ENCODE measurements at places on chromosomes 3 and 15.

GRCh38 chr3:184821034-184821433 is 9.1 kb downstream of the VPS8 start:
- no peak for DNase-seq

GRCh38 chr3:146598535-146598934 is 6.6 kb downstream of the PLSCR5 start:
- DNase-seq, result no peak

- DNase-seq, result no peak
These were observed 9.4 kb downstream of the IGF1R start for GRCh38 chr15:98657721-98658120.

- no peak for DNase-seq
These were observed 471.3 kb upstream of the TPRG1 start for GRCh38 chr3:188700501-188700900.

GRCh38 chr3:194301730-194302129 is 49.4 kb downstream of the CPN2 start:
- DNase-seq, result no peak

GRCh38 chr15:28974142-28974541 is 88.4 kb downstream of the APBA2 start:
- DNase-seq, result no peak

DNA sequence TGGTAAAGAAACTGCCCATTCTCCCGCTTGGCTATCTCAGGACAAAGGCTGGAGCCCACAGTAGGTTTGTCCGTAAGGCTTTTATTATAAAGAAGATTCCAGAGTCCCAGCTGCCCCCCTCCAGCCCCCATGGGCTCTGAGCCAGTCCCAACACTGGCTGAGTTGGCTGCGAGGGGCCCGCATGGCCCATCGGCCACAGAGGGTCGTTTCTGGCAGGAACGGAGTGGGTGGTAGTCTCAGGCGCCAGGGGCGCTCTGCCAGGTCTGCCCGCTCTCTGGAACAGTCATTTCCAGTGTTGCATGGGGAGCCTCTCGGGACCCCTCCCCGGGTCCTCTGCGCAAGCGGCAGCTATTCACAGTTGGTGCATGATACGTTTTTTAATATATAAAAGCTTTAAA is 12.2 kb downstream of the H1-8 start:
- DNase-seq, result no peak

GRCh38 chr15:73991260-73991659 is 835 bp downstream of the STOML1 start:
- DNase-seq, result no peak

DNA sequence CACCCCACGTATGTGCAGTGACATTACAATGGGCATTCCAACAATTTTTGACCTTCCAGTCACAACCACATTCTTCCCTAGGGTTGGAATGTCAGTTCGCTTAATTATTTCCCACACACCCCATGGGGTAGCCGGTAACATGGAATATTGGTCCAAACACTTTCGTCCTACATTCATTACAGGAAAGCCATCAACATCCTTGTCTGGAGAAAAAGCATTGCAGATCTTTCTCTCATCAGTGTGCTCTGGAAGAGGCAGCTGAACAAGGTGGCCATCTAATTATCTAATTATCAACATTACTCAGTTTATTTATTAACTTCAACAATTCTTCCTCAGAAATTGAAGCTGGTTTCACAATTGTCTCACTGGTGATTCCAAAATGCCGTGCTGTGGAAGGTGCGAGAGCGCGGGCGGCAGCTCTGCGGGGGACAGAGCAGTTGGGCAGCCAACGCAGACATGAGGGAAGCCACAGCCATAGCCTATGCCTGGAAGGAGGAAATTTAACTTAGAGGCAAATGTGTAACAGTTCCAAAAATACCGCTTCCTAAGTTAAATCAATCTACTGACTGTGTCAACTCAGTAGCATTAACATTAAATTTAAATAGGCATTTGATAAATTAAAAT is 1158.9 kb upstream of the EPHA6 start:
- DNase-seq, result no peak

GRCh38 chr3:55584716-55585368 is 97.7 kb upstream of the WNT5A start:
- no peak for DNase-seq

DNA sequence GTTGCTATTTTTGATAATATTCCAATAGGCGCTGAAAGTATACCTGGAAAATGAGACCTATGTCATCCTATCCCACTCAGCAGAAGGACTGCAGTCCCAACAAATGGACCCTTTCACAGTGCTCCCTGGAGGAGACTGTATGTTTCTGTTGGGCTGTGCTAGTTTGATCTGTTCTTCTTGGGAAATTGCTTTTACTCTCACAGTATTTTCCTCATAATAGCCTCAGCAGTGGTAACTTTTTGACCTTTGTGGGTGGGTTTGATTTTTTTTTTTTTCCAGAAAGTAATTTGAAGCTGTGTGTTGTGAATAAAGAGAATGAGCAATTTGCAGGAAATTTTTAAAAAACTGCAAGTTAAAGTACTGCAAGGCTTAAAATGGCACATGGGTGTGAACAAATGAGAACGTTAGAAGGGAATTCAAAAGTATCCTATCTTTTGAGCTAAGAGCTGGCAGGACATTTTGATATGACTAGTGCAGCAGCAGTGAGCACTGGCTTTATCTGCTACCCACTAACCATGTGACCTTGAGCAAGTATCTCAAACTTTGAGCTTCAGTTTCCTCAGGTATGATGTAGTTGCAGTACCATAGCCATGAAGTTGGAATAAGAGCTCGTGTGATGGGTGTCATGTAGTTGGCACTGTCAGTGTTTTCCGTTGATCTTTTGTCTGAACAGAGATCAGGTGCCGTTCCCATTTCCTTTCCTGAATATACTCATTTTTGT is 118.4 kb downstream of the ATG7 start:
- DNase-seq, result no peak

DNA sequence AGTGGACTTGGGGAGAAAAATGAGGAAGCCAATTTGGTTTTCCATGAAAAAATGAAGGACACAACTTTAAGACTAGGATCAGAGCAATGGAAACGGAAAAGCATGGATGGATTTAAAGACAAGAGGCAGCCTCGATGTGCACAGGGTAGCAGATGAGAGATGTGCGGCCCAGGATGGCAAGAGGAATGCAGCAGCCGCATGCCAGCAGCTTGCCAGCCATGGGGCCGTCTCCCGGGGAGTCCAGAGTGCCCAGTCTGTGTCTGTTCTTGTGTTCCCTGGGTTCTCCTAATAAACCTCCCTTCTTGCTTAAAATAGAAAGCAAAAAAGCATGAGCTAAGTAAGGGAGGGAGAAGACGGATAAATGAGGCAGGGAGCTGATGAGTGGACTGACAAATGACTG is 68.0 kb upstream of the IQSEC1 start:
- DNase-seq, result no peak

GRCh38 chr3:130935761-130936492 is 42.0 kb downstream of the ATP2C1 start:
- no peak for DNase-seq

GRCh38 chr15:77058468-77058867 is 12.4 kb downstream of the TSPAN3 start:
- DNase-seq, result no peak

- no peak for DNase-seq
These were observed 62.9 kb downstream of the SH3GL3 start for GRCh38 chr15:83510001-83510400.

DNA sequence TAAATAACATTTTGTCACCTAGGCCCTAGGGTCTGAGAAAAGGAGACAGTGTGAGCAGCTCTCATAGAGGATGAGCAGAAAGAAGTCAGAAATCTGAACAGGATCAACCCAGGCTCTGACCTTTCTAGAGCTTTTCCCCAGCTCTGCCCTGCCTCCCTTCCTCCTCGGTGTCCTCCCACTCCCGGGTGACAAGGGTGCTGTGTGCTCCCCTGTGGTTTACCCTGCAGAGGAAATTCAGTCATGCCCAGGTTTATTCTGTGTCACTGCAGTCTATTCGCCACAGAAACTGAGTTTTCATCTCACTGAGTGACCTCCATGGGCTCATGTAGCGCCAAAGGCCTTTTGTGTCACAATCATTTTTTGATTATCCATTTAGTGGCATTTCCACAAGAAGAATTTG is 76.6 kb downstream of the IL12A start:
- no peak for DNase-seq

DNA sequence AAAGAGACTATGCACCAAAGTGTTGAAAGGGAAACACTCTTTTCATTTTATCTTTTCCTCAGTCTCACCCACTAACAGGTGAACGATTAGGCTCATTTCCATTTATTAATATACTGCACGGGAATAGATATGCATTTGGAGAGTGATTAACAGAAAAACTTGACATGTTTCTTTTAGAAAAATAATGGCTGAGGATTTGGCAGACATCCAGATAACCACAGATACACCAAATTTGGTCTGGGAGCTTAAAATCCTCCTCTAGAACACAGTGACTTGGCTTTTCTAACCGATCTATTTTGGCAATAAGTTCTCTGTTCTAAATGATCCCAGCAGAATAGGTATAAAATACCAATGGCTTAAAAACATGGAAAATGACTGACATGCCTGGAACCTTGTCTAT is 459.3 kb upstream of the SGO1 start:
- DNase-seq, result no peak

DNA sequence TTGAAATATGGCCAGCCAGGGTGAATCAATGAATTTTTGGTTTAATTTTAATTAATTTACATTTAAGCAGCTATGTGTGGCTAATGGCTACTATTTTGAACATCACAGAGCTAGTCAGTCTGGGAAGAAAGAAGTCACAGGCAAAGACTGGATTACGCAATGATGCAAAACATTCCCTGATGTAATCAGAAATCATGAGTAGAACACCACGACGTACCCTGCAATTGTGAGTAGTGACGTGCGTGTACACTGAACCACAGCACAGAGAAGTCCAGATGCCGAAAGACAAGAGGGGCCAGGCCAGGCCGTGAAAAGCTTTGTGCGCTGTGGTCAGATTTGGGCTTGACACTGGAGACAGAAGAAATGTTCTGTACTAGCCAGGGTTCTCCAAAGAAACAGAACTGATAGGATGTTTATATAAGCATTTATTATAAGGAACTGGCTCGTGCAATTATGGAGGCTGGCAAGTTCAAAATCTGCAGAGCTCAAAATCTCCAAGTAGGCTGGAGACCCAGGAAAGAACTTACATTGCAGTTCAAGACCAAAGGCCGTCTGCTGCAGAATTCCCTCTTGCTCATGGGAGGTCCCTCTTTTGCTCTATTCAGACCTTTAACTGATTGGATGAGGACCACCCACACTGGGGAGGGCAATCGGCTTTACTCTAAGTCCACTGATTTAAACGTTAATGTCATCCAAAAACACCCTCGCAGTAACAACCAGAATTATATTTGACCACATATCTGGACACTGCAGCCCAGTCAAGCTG is 44.6 kb downstream of the SH3BP5 start:
- no peak for DNase-seq

DNA sequence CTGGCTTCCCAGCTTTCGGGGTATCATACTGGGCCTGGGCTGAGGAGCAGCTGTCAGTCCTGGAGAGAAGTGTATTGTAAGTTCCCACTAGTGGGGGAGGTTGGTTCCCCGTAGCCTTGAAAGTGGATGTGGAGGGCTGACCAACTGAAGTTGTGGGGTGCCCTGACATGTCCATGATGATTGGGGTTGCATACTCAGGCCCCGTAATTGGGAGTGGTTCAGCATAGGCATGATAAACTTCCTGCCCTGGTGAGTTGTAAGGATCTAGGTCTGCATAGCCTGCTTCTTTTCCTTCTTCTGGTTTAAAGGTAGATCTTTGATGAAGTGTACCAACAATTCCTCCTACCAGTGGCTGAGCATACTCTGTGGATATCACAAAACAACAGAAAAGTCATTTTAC is 36.3 kb downstream of the ST3GAL6 start:
- DNase-seq, result no peak

DNA sequence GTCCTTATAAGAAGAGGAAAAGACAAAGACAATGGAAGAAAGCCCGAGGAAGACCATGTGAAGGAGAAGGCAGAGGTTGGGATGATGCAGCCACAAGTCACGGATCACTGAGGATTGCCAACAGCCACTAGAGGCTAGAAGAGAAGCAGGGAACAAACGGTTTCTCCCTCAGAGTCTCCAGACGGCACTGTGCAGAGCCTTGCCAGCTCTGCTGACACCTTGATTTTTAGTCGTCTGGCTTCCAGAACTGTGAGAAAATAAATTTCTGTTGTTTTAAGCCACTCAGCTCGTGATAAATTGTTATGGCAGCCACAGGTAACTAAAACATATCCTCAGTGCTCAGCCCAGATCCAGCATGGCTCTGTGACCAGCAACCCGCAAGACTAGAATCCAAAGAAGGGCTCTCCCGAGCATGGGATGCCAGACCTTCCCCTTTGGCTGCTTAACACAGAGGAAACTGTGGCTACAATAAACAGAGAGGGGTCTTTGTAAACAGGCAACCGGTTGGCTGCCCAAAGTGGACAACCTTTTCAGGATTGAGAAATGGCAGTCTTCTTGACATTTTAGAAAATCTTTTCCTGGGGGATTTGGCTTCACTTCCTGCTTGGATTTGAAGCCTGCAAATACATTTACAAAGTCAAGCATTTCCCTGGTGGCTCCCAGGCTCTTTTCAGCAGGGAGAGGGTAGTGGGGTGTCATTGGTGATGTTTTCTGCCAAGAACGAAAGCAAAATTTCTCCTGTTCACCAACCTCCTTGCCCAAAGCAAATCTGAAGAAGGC is 88.7 kb upstream of the ADPGK start:
- no peak for DNase-seq

DNA sequence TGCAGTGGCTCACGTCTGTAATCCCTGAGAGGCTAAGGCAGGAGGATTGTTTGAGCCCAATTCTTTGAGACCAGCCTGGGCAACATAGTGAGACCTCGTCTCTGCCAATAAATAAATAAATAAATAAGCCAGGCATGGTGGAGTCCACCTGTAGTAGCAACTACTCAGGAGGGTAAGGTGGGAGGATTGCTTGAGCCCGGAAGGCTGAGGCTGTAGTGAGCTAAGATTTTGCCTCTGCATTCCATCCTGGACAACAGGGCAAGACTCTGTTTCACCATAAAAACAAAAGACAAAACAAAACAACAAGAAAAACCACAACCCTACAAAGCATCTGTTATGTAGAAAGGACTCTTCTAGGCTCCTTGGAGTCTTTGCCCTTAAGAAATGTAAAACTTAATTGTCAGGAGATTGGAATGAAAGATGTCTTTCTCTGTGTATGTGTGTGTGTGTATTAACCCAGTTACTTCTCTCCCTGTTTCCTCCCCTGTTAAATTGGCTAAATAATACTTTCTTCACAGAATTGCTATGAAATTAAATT is 9.5 kb downstream of the NECTIN3 start:
- no peak for DNase-seq

- no peak for DNase-seq
These were observed 5.3 kb downstream of the ACVR2B start for GRCh38 chr3:38458796-38459498.

DNA sequence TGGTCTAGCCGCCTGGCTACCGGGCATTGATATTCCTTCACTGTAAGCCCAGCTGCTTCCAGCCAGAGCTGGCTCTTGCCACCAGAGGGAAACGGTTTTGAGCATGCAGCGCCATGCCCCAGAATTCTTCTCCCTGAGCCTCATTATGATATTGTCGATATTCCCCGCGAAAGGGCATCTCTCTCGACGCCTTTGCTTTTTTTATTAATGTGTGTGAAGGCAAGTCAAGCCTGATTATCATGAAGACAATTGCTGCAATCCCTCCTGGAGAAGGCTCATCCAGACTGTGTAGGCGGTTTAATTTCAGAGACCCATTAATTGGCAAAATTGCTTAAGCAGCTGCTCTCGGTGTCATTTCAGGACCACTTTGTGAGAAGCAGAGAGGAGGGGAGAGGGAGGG is 321.2 kb upstream of the TLE3 start:
- DNase-seq, result no peak
